SJSA1 (cell line): ENCODE measurements at places on chromosomes 12 and 14. TPM values are rescaled to one million over a fixed set of nuclear protein-coding genes. Genes with fewer than 3 reads are reported as not detected.

PPP1R3E gene
- 1.2 and 2.1 TPM in 2 replicates for total RNA-seq

DNA sequence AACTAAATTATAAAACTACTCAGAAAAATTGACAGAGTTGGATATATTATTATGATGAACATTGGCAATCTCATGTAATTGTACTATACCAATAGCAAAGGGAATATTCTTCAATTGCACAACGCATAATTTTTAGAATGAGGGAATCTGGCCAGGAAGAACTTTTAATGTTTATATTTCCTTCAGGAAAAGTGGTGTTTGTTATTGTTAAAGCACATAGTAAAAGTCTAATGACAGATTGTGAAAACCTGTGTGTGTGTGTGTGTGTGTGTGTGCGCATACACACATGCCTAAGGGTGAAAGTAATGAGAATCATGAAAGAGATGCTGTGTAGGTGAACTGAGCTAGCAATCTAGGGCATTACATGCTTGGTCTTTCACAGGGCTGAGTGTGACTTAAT lies 877.7 kb downstream of the SLC6A15 start:
- no peak for DNase-seq
- no peak overlapping the region for H3K4me3 ChIP-seq
- no peaks in the 10 kb centered on the region for H3K36me3 ChIP-seq
- no peaks in the 10 kb centered on the region for H3K4me1 ChIP-seq

DNA sequence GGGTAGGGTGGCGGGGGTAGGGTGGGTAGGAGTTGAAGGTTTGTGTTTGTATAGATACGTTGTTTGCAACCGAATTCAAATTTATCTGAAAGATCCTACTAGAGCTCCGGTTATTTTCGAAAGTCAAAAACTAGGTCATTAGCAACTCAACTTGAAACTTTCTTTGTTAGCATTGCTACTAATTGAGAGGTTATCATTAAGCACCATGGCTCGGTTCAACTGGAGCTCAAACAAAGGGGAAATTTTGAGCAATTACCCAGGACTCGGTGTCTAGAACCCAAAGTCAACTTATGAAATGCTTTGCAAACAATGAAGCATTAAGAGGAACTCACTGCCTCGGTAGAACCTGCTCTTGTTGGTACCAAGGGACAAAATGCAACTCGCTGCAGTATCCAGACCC lies 207.7 kb downstream of the BCAT1 start:
- peaks cover 28% of the 10 kb centered on the region for H3K4me1 ChIP-seq
- no peak overlapping the region for H3K27ac ChIP-seq
- no peak for DNase-seq
- H3K36me3 ChIP-seq, result no peaks in the 10 kb centered on the region
- no peaks in the 10 kb centered on the region for H3K27me3 ChIP-seq

DNA sequence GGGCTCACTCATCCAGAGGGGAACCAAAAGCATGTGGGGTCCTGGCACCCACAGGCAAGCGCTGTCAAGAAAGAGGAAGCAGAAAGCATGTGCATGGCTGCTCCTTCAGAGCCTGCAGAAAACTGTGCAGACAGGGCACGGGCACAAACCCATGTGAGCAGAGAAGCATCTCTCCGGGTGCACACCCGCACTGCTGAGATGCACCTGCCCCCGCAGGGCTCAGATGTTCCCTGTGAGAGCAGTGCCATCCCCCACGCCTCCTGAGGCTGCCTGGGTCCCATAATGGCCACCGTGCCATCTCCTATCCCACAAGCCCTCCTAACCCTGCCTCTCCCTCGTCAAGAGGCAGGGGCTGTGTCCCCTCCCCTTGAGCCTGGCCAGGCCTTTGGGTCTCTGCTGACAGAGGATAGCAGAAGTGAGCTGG lies 32.3 kb upstream of the INF2 start:
- H3K4me3 ChIP-seq, result no peak overlapping the region
- no peak for DNase-seq
- no peak overlapping the region for H3K27ac ChIP-seq

NUDT4 gene
- 33.8 and 41.2 TPM in 2 replicates for total RNA-seq

- peaks cover 20% of the 10 kb centered on the region for H3K36me3 ChIP-seq
- peaks cover 4% of the 10 kb centered on the region; the same call in 1 of the 2 replicates for H3K4me1 ChIP-seq
- no peak overlapping the region for H3K4me3 ChIP-seq
- H3K27me3 ChIP-seq, result no peaks in the 10 kb centered on the region
- H3K27ac ChIP-seq, result no peak overlapping the region
Observed at GRCh38 chr12:69392179-69392928, 32.8 kb downstream of the YEATS4 start.

PNP gene
- 27.3 and 34.8 TPM in 2 replicates for total RNA-seq

DNA sequence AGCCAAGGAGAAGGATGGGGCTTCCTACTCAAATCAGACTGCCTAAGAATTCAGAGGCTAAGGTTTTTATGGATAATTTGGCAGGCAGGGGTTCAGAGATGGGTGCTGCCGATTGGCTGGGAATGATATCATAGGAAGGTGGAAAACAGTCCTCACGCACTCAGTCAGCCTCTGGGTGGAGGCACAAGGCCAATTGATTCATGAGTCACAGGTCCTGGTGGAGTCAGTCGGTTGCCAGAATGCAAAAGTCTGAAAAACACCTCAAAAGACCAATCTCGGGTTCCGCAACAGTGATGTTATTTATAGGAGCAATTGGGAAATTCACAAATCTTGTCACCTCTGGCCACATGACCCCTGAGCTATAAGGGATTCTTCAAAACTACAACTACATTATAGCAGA lies 105.5 kb downstream of the GXYLT1 start:
- DNase-seq, result no peak
- H3K4me3 ChIP-seq, result no peak overlapping the region
- no peaks in the 10 kb centered on the region for H3K4me1 ChIP-seq
- no peak overlapping the region for H3K27ac ChIP-seq

- no peaks in the 10 kb centered on the region for H3K4me1 ChIP-seq
- H3K36me3 ChIP-seq, result no peaks in the 10 kb centered on the region
- no peak overlapping the region for H3K27ac ChIP-seq
- DNase-seq, result no peak
- H3K4me3 ChIP-seq, result no peak overlapping the region
- H3K27me3 ChIP-seq, result no peaks in the 10 kb centered on the region
Observed at GRCh38 chr14:76245097-76245496, 93.4 kb downstream of the GPATCH2L start.

DNA sequence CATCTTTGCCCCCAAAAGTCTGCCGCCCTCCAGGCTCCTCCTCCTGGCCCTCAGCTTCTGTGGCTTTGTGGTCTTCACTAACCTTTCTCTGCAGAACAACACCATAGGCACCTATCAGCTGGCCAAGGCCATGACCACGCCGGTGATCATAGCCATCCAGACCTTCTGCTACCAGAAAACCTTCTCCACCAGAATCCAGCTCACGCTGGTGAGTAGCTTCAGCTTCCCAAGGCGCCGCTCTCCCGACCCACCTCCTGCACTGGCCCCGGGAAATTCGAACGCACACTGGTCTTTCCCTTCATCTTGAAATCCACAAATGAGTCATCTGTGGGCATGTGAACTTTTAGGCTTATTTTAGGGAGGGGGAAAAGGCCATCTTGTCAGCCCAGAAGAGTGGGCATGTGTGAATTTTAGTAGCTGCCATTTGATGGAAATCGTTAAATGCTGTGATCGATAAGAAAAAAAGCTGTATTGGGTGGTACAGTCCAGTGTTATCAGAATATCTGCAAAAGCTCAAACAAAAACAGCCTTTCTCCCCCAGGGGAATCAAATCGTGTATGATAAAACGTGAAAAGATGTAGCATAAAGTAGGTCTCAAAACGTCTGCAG lies 700 bp downstream of the SLC35E3 start:
- DNase-seq, result peak; percentile 65
- H3K27me3 ChIP-seq, result peaks cover 8% of the 10 kb centered on the region
- H3K36me3 ChIP-seq, result 0 out of 2 replicates have a peak, but pooled peaks cover 12% of the 10 kb centered on the region
- no peaks in the 10 kb centered on the region for H3K4me1 ChIP-seq

TAS2R42 gene
- not detected in 2 replicates for total RNA-seq

DNA sequence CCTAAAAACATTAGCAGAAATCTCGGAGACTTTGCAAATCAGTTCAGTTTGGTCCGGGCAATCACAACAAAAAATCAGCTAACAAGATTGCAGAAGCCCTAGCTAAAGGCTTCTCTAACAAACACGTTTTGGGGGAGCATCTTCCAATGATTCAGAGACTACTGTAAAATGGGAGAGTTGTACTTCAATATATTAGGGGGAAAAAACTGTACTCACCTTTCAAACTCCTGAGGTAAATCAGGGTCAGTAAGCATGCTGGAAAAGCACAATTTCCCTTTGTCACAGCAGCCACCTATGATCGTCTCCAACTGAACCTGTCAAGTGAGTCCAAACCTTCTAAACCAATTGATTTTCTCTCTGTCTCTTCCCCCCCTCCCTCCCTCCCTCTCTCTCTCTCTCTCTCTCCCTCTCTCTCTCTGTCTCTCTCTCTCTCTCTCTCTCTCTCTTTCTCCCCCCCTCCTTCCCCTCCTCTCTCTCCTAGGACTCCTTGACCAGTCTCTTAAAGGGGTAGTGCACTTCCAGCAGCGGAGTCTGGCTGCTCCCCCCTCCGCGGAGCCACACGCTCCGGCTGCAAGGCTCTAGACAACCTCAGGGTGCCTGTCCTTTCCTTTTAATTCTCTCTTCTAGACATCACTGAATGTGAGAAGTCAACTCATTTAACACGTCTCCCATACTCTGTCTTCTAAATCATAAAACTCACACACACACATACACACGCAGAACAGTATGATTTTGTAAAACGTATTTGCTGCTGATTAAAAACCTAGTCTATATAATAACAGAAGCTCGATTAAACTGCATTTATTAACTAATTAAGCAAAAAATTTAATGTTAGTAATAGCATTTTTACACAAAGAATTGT lies at the start of gene SOX5:
Gene SOX5, minus strand, starts transcription at position 323 of the 862 bp plus-strand sequence. Its CDS starts 69 bp downstream, at position 254.
- no peaks in the 10 kb centered on the region for H3K36me3 ChIP-seq
- peaks cover 9% of the 10 kb centered on the region for H3K4me1 ChIP-seq
- peak within 1 kb of the TSS; percentile 19 for H3K4me3 ChIP-seq
- H3K27me3 ChIP-seq, result peaks cover 36% of the 10 kb centered on the region

- no peak overlapping the region for H3K4me3 ChIP-seq
- DNase-seq, result no peak
- H3K27ac ChIP-seq, result no peak overlapping the region
- no peaks in the 10 kb centered on the region for H3K27me3 ChIP-seq
- no peaks in the 10 kb centered on the region for H3K36me3 ChIP-seq
Observed at GRCh38 chr12:40078266-40078665, 27.6 kb downstream of the SLC2A13 start.

DNA sequence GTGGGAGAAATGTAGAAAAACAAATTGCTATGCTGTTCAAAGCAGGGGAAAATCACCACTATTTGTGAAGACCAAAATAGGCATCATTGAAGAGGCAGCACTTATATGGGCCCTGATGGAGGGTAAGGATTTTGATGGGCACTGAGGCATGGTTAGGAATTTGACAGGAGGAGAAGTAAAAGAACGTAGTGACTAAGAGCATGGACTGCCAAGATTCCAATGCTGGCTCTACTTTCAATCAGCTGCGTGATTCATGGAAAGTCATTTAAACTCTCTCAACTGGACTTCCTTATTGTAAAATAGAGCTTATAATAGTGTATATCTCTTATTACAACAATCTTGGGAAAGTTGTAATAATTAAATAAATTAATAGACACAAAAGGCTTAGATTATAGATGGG lies 267.7 kb upstream of the G2E3 start:
- no peak overlapping the region for H3K27ac ChIP-seq
- no peaks in the 10 kb centered on the region for H3K4me1 ChIP-seq
- no peak overlapping the region for H3K4me3 ChIP-seq
- H3K27me3 ChIP-seq, result no peaks in the 10 kb centered on the region

DNA sequence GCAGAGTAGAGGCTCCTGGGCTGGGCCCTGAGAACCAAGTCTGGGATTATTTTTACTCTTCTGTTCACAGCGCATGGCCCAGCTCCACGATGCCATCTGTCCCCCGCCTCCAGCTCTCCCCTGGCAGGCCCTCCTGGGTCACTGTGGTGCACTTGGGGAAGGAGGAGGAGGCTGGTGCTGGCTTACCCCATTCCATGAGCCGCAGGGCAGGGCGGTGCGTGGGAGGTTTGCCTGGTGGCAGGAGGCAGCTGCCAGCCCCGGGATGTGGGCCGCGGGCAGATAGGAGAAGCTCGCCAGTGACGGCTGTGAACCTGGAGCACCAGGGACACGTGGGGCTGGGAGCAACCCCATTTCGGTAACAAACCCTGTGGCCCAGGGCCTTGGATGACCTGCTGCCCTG lies 23.2 kb downstream of the TEAD4 start:
- peaks cover 81% of the 10 kb centered on the region for H3K36me3 ChIP-seq
- DNase-seq, result no peak
- H3K4me3 ChIP-seq, result no peak overlapping the region
- H3K4me1 ChIP-seq, result no peaks in the 10 kb centered on the region
- H3K27ac ChIP-seq, result no peak overlapping the region

- peaks cover 31% of the 10 kb centered on the region for H3K36me3 ChIP-seq
- no peak for DNase-seq
- H3K27ac ChIP-seq, result no peak overlapping the region
- no peak overlapping the region for H3K4me3 ChIP-seq
- H3K27me3 ChIP-seq, result peaks cover 8% of the 10 kb centered on the region; the same call in 1 of the 2 replicates
Observed at GRCh38 chr12:53676656-53677015, 753 bp upstream of the ATP5MC2 start.

DNA sequence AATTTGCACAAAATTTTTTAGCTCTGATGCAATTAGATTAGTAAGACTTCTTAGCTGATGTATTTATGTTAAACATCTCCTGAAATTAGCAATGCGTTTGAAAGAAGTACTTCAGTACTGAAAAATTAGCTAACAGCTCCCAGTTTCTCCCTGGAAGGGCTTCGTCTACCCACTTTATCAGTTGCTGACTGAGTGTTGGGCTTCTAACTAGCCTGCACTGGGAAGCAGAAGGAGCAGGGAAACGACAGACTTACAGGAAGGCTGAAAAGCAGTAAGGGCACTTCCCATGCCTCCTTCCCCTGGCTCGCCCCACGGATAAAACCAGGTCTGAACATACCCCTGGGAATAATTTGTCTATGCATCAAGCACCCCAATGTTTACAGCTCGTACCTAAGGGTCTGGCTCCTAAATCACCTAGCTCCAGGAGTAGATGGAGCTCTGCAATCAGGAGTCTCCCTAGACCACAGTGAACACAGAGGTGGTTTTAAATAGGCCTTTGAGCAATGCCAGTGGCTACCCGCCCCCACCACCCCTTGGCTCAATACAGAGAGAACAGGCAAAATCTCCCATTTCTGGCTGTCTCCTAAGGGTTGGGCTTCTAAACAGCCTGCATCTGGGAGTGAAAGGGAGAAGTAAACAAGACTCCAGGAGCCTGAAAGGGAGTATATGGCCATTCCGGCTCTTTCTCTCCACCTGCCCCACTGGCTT lies 23.7 kb downstream of the A2M start:
- H3K4me1 ChIP-seq, result no peaks in the 10 kb centered on the region
- no peaks in the 10 kb centered on the region for H3K36me3 ChIP-seq
- DNase-seq, result no peak
- H3K27ac ChIP-seq, result no peak overlapping the region
- no peaks in the 10 kb centered on the region for H3K27me3 ChIP-seq

- no peak overlapping the region for H3K27ac ChIP-seq
- no peak for DNase-seq
Observed at GRCh38 chr14:28057359-28058296, 709.0 kb upstream of the FOXG1 start.
